Placental pericyte (primary cell): ENCODE measurements at places on chromosomes 1 and 21. TPM values are rescaled to one million over a fixed set of nuclear protein-coding genes. Genes with fewer than 3 reads are reported as not detected.

The GBP7 gene
- total RNA-seq: not detected in 2 replicates

The CFHR5 gene
- not detected in 2 replicates for total RNA-seq

The RHD gene
- not detected in 2 replicates for total RNA-seq

The TMEM61 gene
- not detected in 2 replicates for total RNA-seq

The DOCK7 gene
- 53.0 and 96.4 TPM in 2 replicates for total RNA-seq

The PODN gene
- total RNA-seq: 10.2 and 110 TPM in 2 replicates

The PADI3 gene
- total RNA-seq: under 0.01 and 0.14 TPM in 2 replicates

The EFCAB14 gene
- 44.6 and 59.6 TPM in 2 replicates for total RNA-seq

The PAQR6 gene
- total RNA-seq: 0.29 and 0.44 TPM in 2 replicates

The PDC gene
- 0.29 TPM in 1 of 2 replicates, not detected in the other for total RNA-seq

The ZNF593OS gene
- not detected in 2 replicates for total RNA-seq

The DLGAP3 gene
- total RNA-seq: not detected in 2 replicates

The ESPN gene
- under 0.01 TPM in 1 of 2 replicates, not detected in the other for total RNA-seq

The ANGPTL1 gene
- total RNA-seq: 0.57 and 17.1 TPM in 2 replicates

The THEM5 gene
- not detected in 2 replicates for total RNA-seq

The KRTAP10-12 gene
- not detected in 2 replicates for total RNA-seq

The C1orf141 gene
- not detected in 2 replicates for total RNA-seq

The TAL1 gene
- under 0.01 TPM in 1 of 2 replicates, not detected in the other for total RNA-seq

The IFI44L gene
- total RNA-seq: 1.3 and 3.0 TPM in 2 replicates

The PLPPR5 gene
- under 0.01 TPM in 1 of 2 replicates, not detected in the other for total RNA-seq

The CORT gene
- total RNA-seq: 0.29 TPM in 1 of 2 replicates, not detected in the other

The PLA2G2D gene
- not detected in 2 replicates for total RNA-seq
